ENCODE measurements at places on chromosomes 2 and 18.

DNA sequence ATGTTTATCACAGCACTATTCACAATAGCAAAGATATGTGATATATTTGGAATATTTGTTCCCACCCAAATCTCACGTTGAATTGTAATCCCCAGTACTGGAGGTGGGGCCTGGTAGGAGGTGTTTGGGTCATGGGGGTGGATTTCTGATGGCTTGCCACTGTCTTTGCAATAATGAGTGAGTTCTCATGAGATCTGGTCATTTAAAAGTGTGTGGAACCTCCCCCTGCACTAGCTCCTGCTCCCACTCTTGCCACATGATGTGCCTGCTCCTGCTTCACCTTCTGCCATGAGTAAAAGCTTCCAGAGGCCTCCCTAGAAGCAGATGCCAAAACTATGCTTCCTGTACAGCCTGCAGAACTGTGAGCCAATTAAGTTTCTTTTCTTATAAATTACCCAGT, 72.2 kb upstream of the DYNC1I2 start:
- no peak overlapping the region for H3K27ac ChIP-seq
- no peaks in the 10 kb centered on the region for H3K27me3 ChIP-seq
- H3K4me3 ChIP-seq, result no peak overlapping the region
- no peaks in the 10 kb centered on the region for H3K36me3 ChIP-seq
- H3K4me1 ChIP-seq, result no peaks in the 10 kb centered on the region

GRCh38 chr18:36543991-36544725, 246.6 kb downstream of the FHOD3 start:
- peaks cover 2% of the 10 kb centered on the region for H3K36me3 ChIP-seq
- no peak overlapping the region for H3K27ac ChIP-seq
- no peak overlapping the region for H3K4me3 ChIP-seq
- no peak for DNase-seq

- H3K4me3 ChIP-seq, result no peak overlapping the region
- no peak overlapping the region for H3K27ac ChIP-seq
- H3K27me3 ChIP-seq, result no peaks in the 10 kb centered on the region
- no peaks in the 10 kb centered on the region for H3K36me3 ChIP-seq
These were observed 138.3 kb upstream of the CYP1B1 start for GRCh38 chr2:38214209-38214717.

- no peak overlapping the region for H3K27ac ChIP-seq
- H3K36me3 ChIP-seq, result no peaks in the 10 kb centered on the region
- no peaks in the 10 kb centered on the region for H3K4me1 ChIP-seq
- no peaks in the 10 kb centered on the region for H3K27me3 ChIP-seq
- no peak overlapping the region for H3K4me3 ChIP-seq
These were observed 4.9 kb upstream of the COL3A1 start for GRCh38 chr2:188969236-188969635.

GRCh38 chr18:63832470-63832869, 55.0 kb upstream of the SERPINB2 start:
- H3K27ac ChIP-seq, result no peak overlapping the region
- H3K4me3 ChIP-seq, result no peak overlapping the region
- no peaks in the 10 kb centered on the region for H3K36me3 ChIP-seq
- no peaks in the 10 kb centered on the region for H3K27me3 ChIP-seq
